Astrocyte (in vitro differentiated cells and primary cell): ENCODE measurements at places on chromosomes 6 and 20.
A peak's percentile ranks its signal among the peaks of the same experiment; 100 is the strongest.

DNA sequence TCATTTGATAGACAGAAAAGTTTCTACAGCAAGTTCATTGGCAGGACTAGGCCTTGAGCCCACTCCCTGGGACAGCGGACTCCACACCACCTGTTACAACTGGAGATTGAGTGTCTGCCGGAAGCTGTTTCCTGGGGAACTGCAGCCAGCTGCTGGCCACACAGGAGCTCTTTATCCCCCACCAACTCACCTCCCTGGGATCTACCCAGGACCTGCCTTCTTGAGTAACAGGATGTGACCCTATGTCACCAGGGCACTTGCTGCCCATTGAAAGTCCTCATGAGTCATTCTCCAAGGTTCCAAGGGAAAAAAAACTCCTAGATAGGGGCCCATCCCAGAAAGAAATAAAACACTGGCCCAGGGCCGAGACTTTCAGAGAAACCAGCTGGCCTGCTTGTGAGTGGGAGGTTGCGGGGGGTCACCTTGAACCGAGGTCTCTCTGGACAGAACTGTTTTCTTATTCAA lies 37.4 kb upstream of the SLC9A8 start:
- DNase-seq: peak; percentile 76

DNA sequence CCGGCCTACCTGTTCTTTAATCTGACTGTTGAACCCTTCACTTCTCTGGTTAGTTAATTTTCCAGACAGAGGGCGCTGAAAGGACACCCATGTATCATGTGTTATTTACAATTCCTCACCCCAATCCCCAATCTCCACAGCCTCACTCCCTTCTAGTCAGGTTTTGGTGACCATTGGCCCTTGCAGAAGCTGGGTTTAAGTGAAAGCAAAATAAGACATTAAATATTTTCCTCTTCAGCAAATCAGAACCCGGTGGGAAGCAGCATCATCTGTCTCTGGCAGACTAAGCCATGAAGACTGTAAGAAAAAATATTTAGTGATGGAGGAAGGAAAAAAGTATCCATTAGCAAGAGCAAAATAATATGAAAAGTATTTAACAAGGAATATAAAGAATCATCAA lies 9.4 kb upstream of the HLA-DQA1 start:
- DNase-seq: no peak

GRCh38 chr6:166032366-166033200 lies 135.1 kb downstream of the TBXT start:
- DNase-seq: peak; percentile 81

- DNase-seq: no peak
Measured at GRCh38 chr6:6218759-6219085, 101.7 kb downstream of the F13A1 start.

DNA sequence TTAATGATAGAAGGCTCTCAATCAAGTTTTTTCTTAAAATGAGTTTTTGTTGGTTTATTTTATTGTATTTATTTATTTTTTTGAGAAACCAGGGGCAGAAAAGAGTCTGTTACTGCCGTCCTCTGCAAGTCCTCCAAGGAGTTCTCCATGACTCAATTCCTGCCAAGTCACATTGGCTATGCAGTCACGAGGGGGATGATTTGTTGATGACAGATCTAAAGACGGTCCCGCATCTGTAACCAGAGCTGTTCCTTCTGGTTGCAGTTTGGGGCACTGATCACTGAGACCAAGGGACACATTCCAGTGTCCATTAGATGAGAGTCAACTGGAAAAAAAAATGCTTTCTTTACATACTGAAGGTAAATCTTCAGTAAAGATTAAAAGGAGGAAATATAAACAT lies 13.9 kb upstream of the TSHZ2 start:
- no peak for DNase-seq

DNA sequence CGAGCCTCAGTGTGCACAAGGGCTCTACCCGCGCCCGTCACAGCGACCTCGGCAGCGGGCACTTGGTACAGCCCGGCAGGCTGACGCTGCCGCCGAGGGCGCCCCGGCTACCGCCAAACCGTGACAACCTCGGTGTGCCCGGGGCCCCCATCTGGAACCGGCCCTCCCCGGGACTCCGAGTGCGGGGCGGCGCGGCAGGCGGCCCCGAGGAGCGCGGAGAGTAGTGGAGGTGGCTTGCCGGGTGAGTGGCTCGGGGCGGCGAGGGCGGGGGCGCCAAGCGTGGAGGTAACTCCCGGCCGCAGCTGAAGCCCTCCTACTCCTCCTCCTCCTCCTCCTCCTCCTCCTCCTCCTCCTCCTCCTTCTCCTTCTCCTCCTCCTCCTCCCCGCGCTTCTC lies at the start of gene ISM1:
Gene ISM1, plus strand, starts transcription at position 371 of the 394 bp plus-strand sequence. CDS start 503 bp downstream, outside the sequence.
- no peak for DNase-seq

- no peak for DNase-seq
Measured at GRCh38 chr6:52908526-52908925, 972 bp downstream of the GSTA3 start.

GRCh38 chr6:85764844-85765243 lies 122.2 kb upstream of the SYNCRIP start:
- DNase-seq: no peak

DNA sequence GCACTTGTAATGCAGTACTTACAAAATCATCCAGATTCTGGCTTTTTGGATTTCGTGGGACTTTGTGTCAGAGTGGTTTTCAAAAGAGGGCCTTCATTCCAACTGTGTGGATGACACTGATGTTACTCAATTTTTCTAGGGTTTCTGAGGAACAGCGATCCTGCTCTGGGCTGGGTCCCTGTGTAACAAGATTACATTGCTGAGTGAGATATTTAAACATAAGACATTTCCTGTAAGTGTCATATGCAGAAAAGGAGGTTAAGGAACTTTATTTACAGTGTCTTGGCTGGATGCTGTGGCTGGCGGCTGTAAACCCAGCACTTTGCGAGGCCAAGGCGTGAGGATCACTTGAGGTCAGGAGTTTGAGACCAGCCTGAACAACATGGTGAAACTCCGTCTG lies 6.7 kb downstream of the ZFAND3 start:
- DNase-seq: no peak

DNA sequence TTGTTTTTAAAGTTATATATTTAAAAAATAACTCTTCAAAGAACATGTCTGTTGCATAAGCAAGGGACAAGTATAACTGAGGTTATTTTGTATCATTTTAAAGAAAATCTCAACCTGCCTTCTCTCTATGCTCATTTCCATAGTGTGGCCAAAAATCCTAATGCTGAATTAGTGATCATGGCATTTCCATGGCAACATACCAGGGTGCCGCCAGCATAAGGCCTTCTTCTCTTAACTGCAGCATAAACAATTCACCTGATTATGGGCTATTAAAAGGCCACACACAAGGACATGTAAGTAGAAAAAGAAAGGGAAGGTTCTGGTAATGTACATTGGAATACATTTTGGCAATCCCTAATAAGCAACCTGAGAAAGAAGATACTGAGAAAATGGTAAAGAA lies 95.1 kb upstream of the RNF217 start:
- DNase-seq: no peak

GRCh38 chr6:152954443-152954842 lies 28.4 kb downstream of the FBXO5 start:
- DNase-seq: no peak
